ENCODE measurements at places on chromosomes 7 and 10. TPM values are rescaled to one million over a fixed set of nuclear protein-coding genes. Genes with fewer than 3 reads are reported as not detected.

Gene TCTN3
- 19.1 TPM for total RNA-seq

DNA sequence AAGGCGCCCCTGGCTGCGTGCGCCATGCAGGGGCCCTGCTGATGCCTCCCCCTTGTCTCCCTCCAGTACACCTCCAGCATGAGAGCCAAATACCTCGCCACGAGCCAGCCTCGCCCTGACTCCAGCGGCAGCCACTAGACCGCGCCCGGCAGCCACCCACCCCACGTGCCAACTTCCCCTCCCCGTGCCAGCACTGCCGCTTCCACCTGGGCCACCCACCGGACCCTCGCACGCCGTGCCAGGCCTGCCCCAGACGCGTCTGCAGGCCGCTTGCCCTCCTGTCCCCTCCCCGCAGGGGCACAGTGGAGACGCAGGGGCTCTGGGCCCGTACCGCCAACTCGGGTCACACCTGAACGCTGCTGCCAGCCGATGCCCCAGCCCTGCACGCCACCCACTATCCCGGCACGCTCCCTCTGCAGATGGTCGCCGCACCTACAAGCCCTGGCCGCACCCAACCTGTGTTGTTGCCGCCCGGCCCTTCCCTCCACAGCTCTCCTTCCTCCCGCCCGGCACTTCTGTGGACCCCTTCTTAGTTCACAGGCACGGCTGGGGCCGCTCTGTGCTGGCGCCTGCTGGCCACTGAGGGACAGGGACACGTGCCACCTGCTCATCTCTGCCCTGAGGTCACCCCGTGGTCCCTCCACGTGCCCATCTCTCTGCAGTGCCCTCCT, 26.3 kb upstream of the AMZ1 start:
- no peak for DNase-seq

- DNase-seq, result no peak
Measured at GRCh38 chr10:30111340-30112022, 52.1 kb upstream of the JCAD start.

- peak; percentile 70 for DNase-seq
Measured at GRCh38 chr7:92766461-92767003, 69.8 kb downstream of the CDK6 start.

- no peak for DNase-seq
Measured at GRCh38 chr10:50490241-50490640, 133.5 kb downstream of the SGMS1 start.

Gene TASOR2
- 67.4 TPM for total RNA-seq

Gene OR6B1
- total RNA-seq, result not detected

Gene TBC1D12
- 5.8 TPM for total RNA-seq

Gene HOXA9
- total RNA-seq, result 96.1 TPM

Gene NYAP1
- total RNA-seq, result 0.03 TPM

Gene BHLHA15
- total RNA-seq, result 21.8 TPM

- DNase-seq, result no peak
Measured at GRCh38 chr10:98778277-98778759, 331.6 kb upstream of the HPS1 start.

Gene GLCCI1
- total RNA-seq, result 3.8 TPM

Gene CYP26A1
- total RNA-seq, result 2.1 TPM

DNA sequence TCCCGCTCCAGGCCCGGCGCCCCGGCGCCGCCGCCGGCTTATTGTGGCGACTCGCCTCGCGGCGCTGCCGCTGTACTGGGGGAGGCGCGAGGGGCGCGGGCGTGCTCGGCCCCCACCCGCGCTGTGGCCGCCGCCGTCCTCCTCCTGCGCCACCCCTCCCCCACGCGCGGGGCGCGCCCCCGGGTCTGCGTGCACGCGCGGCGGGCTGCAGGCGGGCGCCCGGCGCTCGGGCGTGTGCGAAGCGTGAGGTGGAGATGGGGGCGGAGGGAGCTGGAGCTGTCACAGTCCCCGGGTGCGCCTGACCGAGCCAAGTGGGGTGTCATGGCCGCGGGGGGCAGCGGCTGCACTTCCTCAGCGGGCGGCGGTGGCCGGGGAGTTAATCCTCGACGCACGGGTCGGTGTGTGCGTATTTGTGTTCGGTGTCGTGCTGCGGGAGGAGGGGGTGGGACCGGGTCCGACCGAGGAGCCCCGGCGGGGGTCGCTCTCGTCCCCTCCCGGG, 672 bp downstream of the LCOR start:
- peak; percentile 71 for DNase-seq

- peak; percentile 90 for DNase-seq
Measured at GRCh38 chr7:46545790-46546189, 624.7 kb upstream of the IGFBP3 start.

DNA sequence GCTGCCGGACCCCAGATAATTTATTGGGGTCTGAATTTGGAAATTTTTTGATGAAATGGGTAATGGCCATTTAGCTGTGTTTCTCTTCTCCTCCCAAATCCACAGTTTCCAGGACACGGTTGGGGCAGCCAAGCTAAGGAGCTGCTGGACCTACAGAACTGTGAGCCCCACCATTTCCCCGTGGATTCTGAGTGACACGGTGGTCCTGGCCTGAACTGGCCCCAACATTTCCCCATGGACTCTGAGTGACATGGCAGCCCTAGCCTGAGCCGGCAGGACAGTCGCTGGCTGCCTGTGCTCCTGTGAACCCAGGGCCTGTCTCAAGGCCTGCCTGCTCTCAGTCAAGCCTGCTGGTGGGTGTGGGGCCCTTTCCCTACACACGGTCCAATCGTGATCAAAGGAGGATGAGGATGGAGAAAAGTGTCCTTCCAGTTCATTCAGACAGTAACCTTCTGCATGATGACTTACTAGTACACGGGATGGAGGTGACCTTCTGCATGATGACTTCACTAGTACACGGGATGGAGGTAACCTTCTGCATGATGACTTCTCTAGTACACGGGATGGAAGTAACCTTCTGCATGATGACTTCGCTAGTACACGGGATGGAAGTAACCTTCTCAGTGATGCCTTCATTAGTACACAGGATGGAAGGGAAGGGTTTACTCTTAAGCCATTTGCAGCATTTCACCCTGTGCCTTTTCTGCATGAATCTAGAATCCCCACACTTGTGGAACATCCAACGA, 359.9 kb downstream of the GLRX3 start:
- DNase-seq, result no peak

Gene INSYN2A
- total RNA-seq, result not detected

Gene ANKRD30A
- not detected for total RNA-seq

All from HT-29 (cell line).